ENCODE measurements at places on chromosomes 13 and 19. TPM values are rescaled to one million over a fixed set of nuclear protein-coding genes. Genes with fewer than 3 reads are reported as not detected.

DNA sequence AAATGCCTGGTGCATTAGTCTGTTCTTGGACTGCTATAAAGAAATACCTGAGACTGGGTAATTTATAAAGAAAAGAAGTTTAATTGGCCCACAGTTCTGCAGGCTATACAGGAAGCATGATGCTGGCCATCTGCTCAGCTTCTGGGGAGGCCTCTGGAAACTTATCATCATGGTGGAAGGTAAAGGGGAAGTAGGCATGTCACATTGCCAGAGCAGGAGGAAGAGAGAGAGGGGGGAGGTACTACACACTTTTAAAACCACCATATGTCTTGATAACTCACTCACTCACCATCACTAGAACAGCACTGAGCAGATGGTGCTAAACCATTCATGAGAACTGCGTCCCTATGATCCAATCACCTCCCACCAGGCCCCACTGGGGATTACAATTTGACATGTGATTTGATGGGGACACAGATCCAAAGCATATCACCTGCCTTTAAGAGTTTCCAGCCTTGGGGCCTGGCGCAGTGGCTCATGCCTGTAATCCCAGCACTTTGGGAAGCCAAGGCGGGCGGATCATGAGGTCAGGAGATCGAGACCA, 219.0 kb downstream of the KATNAL1 start:
- no peak for DNase-seq

- no peak for DNase-seq
These were observed at the start of gene KLK8 for GRCh38 chr19:51001515-51001914. TSS of gene KLK8 (minus strand) at chr19:51001604. CDS start at chr19:51001167, 437 bp downstream.

SLC1A6 gene
- not detected for total RNA-seq

DNA sequence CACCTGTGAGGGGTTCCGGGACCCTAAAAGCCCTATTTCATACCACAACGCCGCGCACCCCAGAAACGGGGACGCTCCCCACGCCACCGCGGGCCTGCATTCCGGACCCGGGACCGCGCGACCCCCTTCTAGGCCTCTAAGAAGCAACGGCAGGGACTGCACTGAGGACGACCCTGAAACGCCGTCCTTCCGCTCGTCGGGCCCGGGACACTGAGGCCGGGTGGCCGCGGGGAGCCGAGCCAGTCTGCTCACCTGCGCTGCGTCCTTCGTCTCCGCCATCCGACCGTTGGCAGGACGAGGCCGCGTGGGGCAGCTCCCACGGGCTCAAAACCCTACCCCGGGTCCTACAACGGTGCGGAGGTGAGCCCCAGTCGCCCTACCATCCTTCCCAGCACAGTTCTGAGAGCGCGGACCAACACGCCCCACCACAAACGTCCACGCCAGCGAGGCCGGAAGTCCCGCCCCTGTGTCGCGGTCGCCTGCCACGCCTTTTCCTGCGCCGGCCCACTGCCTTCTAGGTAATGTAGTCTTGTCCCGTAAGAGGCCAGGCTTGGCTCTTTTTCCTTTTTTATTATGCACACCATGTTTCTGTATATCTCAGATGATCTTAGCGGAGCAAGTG, at the start of gene ZNF550:
Gene ZNF550, minus strand, starts transcription at position 460 of the 622 bp plus-strand sequence. Its CDS starts 181 bp downstream, at position 279.
- peak; percentile 81 for DNase-seq
